H1 (cell line): ENCODE measurements at places on chromosomes 4 and X. TPM values are rescaled to one million over a fixed set of nuclear protein-coding genes. Genes with fewer than 3 reads are reported as not detected.

HERC5 gene
- 20.2 and 20.7 TPM in 2 replicates for total RNA-seq

RNF150 gene
- 4.8 and 6.3 TPM in 2 replicates for total RNA-seq

- no peak overlapping the region for H3K4me3 ChIP-seq
- no peaks in the 10 kb centered on the region for H3K36me3 ChIP-seq
- DNase-seq = no peak
- no peaks in the 10 kb centered on the region for H3K4me1 ChIP-seq
These were observed 478.8 kb upstream of the MAGEB18 start for GRCh38 chrX:25659317-25659716.

DNA sequence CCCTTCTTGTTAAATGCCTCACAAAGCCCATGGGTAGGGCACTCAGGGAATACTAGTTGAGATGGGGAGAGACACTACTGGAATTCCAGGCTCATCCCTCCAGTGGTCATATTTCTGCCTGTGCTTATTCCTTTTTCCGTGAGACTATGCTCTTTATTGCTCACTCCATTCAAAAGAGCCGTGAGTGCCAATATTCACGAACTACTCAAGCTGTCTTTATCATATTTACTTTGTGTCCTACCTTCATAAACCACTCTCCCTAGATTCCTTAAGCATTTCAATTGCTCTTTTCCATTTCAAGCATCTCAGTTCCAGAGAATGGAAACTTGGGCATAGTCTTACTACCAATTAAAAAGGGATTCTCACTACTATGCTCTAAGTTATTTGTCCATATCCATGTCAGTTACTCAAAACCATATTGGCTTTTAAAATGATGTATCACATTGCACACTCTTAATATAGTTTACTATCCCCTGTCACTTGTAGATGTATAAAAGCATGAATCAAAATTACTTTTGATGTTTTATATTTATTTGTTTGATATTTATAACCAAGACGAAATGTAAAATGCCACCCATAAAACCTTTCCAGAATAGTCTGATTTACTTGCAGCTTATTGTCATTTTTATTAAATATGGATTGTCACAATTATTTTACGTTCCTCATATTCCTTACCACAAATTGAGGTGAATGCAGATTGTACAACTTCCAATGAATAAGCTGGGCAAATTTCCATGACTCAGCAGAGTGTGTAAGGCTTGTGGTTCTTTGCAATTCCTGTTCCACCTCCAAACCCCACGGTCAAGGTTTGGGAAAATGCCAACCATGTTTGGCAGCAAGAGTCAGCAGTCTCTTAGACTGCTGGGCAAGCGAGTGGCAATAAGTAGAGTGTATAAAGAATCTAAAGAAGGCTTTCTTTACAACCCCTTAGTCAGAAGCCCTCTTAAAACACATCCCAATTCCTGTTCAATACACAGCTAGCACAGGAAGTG lies 24.4 kb downstream of the ENOX2 start:
- DNase-seq = no peak
- H3K27me3 ChIP-seq = no peaks in the 10 kb centered on the region
- H3K36me3 ChIP-seq = no peaks in the 10 kb centered on the region
- no peak overlapping the region for H3K27ac ChIP-seq
- no peaks in the 10 kb centered on the region for H3K4me1 ChIP-seq

DNA sequence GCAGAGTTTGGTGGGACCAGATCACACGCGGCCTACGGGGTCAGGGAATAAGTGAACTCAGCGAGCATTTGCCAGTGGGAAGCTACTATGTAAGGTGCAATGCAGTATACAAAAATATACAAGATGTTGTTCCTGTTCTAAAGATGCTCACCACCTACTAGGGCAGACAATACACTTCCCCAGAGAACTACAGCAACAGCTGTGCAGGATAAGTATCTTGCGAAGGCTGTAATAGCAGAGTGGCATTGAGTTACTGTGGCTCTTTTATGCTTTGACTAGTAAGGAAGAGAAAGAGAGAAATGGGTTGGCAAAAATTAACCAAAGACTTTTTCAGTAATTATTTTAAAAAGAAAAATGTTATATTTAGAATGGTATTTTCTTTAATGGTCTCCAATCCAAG lies 61.2 kb downstream of the CDS1 start:
- peaks cover 2% of the 10 kb centered on the region; the same call in 1 of the 2 replicates for H3K4me1 ChIP-seq
- no peak overlapping the region for H3K4me3 ChIP-seq
- no peaks in the 10 kb centered on the region for H3K36me3 ChIP-seq
- DNase-seq = no peak
- H3K27ac ChIP-seq = no peak overlapping the region
